A172 (cell line): ENCODE measurements at places on chromosomes 7 and 10.
A peak's percentile ranks its signal among the peaks of the same experiment; 100 is the strongest.

DNA sequence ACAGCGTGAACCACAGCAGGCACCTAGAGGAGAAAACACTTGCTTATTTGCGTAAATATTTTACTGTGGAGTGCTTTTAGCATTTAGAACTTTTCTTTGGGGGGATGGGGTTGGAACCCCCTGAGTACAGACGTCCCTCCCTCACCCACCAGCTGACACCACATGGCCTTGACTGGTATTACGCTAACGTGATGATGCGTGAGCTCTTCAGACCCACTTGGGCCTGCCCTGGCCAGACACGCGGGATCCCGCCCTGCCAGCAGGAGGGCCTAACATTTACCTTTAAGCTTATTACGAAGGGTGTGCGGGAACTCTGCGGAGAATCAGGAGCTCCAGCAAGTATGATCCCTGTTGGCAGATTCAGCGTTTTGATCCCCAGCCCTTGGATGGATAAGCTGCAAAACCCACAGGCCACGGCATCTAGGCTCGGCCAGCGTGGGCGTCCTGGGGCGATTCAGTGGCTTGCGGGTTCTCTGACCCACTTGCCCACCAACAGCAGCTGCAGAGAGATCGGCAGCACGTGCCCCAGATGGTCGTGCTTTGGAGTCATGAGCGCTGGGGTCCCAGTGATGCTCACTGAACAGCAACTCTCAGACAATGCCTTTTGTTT lies 545.5 kb upstream of the FOXK1 start:
- no peak for DNase-seq

DNA sequence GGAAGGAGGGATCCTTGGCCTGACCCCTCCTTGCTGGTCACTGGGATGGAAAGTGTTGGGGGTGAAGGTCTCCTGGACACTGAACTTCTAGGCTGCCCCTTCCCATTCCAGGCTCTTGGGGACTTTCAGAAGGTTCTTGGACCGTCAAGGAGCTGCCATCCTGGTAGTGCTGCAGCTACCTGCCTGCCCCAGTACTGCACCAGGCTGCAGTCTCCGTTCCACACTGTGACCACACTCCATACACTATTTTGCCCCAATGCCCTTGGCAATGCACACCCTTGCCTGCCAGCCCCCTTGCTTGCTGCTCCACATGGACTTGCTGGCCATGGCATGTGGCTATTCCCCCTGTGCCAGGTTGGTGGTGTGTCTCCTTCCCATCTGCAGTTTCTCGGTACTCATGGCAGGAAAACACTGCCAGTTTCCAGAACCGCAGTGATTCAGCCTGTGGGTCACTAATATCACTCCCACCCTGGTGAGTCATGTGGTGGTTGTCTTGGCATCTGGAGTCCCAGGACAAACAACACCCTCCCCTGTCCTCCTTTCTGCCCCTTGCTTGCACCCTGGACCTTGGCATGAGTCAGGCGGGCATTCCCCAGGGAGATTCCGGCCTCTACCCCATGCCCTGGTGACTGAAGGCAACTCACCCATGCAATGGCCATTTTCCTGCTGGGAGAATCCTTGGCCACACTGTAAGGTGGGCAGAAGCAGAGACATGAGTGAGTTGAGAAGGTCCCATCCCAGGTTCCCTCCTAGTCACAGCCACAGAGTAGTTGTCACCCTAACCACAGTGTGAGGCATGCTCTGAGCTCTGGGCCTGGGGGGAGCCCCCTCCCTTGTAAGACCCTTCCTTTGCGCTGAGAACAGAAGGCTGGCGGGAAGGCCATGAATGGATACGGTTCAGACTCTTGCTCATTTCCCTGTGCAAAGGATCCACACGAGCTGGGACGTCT lies 32.8 kb downstream of the GOLGA7B start:
- peak; percentile 100 for DNase-seq

DNA sequence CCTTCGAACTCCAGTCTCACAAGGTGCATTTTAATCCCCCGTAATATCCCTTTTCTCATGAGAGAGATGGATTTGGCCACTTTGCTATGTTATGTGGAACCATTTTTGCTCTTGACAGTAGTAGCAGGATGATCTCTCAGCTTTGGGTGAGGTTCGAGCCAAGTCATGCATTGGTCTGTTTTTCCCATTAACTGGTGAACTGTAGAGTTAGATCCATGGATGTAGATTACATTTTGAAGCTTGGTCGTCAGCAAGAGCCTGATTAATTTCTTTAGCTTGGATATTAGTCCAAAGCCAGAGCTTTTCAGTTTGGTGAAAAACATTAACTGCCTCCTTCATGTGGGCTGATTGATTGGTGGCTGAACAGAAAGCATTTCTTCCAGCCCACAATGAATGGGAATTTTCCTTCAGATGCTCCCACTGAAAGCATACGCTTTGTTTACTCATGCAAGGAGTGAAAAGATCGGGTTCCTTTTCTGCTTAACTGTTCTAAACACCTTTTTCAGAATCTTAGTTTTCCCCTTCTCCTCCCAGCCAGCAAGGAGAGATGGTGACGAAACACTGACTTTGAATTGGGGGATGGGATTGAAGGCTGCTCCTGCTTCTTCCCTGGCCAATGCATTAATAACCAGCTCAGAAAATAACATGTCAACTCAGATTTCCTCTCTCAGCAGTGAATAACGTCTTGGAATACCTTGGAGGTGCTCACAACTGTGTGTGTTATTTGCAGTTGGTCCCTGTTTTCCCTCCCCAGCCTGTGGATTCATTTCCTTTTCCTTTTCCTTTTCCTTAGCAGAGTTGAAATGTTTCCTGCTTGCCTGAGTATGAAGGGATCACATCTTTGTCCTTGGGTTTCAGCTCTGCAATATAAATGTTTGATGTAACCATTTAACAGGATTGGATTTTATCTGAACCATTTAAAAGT lies 351.8 kb upstream of the FZD8 start:
- no peak for DNase-seq

GRCh38 chr10:26824015-26824690 lies 36.6 kb downstream of the ABI1 start:
- no peak for DNase-seq

DNA sequence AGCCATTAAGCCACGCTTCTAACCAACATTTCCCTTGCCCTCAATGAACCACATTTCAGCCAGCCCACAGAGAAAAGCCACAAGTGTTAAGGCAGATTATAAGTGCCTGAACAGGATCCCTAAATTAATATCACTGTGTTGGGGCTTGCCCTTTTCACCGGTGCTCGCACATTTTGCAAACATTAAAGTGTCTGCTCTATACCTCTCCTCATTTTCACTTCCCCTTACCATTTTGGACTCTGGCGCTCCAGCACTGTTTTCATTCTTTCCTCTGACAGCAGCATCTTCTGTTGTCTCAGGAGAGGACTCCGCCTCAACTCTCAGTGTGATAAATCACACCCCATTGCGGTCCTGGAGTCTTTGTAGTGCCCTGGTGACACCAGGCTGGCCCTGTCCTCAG lies 274.2 kb downstream of the BAMBI start:
- DNase-seq: no peak
